ENCODE measurements at places on chromosomes 5 and 9.

- no peak for DNase-seq
These were observed 80.7 kb downstream of the PTPDC1 start for GRCh38 chr9:94164806-94165549.

DNA sequence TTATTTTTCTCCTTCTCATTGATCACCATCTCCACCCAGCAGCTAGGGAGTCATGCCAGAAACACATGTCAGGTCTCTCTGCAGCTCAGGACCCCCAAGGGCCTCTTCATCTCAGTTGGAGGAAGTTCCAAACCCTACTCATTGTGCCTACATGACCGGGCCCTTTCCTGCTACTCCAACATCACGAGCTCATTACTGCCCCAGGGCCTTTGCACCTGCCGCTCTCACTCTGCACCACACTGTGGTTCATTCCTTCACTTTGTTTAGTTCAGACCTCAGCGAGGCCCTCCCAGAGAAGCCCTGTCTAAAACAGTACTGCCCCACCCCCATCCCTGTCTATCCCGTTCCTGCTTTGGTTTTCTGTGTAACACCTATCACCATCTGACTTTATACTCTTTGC is 22.1 kb upstream of the AKNA start:
- DNase-seq: no peak

- DNase-seq: no peak
These were observed 2.9 kb downstream of the B4GALT1 start for GRCh38 chr9:33164138-33164809.

DNA sequence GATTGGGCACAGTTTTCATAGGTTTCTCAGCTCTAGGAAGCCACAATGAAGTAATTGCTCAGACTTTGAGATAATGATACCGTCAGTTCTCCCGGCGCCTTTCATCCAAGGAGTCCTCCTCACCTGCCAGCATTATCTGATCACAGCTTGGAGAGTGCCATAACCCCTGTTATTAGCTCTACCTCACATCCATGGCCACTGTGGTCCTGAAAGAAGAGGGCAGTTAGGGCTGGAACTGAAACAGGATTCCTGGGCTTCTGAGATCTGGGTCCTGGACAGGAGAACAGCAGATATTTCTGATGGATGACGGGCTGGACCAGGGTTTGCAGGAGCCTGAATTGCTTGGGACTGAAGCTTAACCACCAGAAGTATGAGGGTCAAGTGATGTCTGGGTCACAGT is 13.5 kb downstream of the RGS3 start:
- no peak for DNase-seq

GRCh38 chr5:96823900-96824380 is 16.2 kb upstream of the ERAP1 start:
- no peak for DNase-seq

GRCh38 chr5:169657127-169657526 is 20.1 kb downstream of the DOCK2 start:
- no peak for DNase-seq

DNA sequence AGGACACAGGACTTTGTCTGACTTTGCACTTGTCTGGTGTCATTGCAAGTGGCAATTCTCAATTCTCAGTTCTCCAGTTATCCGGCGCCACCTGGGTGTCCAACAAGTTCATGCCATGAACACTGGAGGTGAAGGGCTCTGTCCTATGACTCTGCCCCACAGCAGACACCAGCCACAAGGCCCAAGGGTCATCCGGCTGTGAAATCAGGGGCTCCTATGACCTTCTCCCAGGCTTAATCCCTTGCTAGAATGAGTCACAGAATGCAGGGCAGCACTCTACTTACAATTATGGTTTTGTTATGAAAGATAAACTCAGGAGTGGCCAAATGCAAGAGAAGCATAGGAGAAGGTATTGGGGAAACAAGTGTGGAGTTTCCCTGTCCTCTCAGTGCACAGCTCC is 392.0 kb downstream of the GADD45G start:
- DNase-seq: no peak

DNA sequence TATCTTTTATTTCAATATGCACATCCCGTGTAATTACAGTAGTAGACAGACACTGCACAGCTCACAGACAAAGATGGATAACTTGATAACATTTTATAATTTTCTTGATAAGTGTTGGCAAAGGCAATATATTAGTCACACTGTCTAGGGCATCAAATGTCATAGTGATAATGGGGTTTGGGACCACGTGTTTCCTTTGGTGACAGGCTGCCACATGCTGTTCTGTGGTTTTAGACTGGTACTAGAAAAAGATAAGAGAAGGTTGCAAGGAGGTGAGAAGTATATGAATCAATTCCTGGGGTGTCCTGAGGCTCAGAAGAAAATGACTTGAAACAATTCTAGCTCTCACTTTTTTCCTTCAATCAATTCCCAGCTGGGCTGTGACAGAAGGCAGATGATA is 258.8 kb upstream of the CHD1 start:
- DNase-seq: no peak

- no peak for DNase-seq
These were observed 70.8 kb upstream of the STARD4 start for GRCh38 chr5:111582993-111583601.

DNA sequence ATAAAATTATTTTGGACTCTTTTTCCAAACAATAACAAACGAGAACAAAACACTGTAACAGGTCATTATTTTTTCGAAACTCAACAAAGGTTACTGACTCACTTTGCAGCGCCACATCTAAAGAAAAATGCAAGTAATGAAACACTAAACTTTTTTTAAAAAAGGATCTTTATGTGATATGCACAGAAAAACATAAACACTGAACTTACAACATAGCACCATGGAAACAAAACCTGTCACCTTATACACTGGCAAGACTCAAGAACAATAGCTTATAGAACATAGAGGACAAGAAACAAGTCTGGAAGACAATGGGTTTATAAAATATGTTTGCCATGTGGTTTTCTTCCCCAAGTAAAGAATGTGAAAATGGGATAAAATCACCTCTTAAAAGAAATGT is 85.2 kb downstream of the AUH start:
- no peak for DNase-seq

DNA sequence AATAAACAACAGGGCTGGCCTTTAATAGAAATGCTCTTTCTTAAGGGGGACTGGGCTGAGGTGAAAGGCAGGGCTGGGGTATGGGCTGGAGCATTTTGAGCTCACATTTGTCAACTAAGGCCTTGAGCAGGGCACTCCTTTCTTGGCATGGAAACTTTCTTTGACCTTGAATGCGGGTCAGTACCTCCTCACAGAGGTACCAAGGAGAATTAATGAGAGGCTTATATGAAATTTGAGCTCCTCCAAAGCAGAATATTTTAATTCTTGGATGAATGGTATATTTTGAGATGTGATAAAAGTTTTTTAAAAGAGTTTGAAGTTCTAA is 3.1 kb downstream of the CYSTM1 start:
- DNase-seq: no peak

DNA sequence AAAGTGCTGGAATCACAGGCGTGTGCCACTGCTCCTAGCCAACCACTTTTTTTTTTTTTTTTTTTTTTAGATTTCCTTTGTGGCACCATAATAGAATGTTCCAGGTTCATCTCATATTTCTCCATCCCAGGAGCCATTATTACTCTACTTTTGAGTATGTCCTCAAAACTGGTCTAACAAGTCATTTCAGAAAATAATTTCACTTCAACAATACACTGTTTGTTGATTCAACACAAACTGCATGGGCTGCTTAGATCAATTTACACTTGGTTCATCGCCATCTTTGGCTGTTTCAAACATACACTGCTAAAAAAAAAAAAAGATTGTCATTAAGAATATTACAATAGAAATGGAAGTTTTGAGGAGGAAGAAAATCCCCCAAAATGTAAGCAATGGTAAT is 57.9 kb downstream of the CSNK1A1 start:
- DNase-seq: no peak

GRCh38 chr9:35808433-35808832 is 3.6 kb downstream of the SPAG8 start:
- DNase-seq: no peak

GRCh38 chr5:154776167-154776566 is 21.0 kb downstream of the LARP1 start:
- no peak for DNase-seq

DNA sequence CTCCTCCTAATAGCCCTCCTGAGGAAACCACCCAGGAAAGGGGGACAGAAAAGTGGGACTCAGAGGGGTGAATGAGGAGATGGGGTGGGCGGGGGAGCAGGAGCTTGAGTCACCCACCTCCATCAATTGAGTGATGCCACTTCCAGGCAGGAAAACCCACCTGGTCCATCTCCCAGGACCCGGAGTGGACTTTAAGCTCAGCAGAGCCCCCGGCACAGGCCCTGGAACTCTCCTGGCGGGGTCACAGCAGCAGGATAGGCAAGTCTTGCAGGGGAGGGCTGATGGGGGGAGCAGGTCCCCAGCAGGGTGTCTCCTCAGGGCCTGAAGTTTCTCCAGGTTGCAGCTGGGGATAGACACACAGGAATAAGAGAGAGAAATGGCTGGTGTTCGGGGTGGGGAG is 40.8 kb downstream of the LHX2 start:
- no peak for DNase-seq

DNA sequence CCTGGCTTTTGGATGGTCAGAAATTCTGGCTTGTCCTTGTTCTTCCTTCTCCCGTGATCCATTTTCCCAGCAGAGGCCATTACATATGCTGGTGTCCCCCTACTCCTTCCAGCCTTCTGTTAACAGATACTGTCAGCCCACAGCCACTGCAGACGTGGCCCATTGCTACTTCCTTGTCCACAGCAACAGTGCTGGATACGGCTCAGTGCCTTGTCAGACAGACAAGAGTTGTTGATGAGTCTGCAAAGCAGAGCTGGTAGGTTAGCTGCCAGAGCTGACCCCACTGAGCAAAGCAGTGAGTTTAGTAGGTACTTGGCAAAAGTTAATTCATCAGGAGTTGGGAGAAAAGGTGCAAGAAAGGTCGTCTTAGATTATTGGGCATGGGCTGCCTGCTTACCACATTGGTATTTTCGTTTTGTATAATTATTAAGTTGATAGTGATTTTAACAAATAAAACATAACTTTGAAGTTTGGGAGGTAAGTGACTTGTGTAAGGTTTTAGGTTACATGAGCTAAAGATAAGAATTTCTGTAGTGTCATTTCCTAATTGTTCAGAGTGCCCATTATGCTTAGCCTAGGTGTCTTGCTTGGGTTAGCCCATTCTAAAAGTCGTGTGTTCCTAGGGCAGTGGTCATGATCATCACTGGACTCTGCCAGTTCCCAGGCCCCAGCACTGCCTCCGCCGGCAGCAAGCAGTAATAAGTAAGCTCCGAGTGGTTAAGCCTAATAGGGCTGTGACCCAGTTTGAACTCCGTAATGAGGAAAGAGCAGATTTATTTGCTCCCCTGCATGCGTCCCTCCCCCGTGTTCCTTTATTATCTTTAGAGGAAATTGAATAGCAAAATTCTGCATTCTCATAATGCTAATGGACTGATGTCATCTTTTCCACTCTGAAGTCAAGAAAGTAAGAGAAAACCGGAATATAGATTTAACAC is 292.0 kb downstream of the FANCC start:
- DNase-seq: no peak

DNA sequence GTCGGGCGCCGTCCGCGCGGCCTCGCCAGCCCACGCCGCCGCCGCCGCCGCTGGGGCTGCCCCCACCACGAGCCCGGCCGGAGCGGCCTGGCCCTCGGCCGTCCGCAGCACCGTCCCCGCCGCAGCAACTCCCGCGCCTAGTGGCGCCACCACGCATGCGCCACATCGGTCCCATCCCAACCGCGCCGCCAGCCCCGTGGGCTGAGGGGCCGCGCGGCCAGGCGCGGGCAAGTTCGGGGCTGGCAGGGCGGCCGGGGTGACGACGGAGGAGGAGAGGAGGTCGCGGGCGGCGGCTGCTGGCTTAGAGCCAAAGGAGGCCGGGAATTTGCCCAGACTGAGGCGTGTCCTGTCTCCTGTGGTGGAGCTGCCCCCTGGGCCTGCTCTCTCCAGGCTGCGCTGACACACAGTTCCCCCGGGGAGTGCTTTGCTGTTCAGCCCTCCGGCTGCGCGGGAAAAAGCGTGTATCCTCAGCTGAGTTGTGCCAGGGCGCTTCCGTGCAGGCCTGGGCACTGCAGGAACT is at the start of gene TUSC1:
Gene TUSC1, minus strand, starts transcription at position 298 of the 520 bp plus-strand sequence. Its CDS starts 132 bp downstream, at position 166.
- DNase-seq: no peak

DNA sequence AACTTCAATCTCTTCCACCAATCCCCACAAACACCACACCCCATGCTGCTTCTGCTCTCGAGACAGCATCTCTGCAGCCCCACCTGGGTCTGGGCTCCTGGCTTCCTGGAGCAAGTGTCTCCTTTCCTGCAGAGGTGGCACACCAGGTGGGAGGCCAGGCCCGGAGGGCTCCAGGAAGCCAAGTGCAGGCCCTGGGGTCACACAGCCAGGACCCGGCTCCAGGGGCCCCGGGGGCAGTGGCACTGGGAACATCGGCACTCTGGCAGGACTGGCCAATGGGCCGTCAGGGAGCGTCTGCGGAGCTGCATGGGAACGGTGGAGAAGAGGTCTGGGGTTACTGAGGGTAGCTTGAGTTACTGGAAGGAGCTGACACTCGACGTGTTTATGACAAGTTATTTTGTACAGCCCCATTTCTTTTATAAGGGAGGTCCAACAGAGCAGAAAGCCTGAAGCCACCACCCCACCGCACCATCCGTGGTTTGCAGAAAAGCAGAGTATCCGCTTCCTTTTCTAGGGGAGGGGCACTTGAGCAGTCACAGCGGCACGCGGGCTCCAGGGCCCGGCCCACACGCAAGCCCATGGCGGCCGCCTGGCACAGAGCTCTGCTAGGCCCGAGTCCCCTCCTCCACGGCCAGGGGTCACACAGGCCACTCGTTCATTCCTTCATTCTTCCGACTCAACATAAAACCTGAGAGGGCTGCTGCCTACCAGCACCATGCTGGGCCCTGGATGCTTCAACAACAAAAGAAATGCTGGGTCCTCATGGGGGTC is 14.6 kb upstream of the INPP5E start:
- no peak for DNase-seq

- no peak for DNase-seq
These were observed 101.3 kb downstream of the NUDT12 start for GRCh38 chr5:103461243-103461642.

GRCh38 chr5:4028384-4028783 is 432.8 kb downstream of the IRX1 start:
- no peak for DNase-seq

DNA sequence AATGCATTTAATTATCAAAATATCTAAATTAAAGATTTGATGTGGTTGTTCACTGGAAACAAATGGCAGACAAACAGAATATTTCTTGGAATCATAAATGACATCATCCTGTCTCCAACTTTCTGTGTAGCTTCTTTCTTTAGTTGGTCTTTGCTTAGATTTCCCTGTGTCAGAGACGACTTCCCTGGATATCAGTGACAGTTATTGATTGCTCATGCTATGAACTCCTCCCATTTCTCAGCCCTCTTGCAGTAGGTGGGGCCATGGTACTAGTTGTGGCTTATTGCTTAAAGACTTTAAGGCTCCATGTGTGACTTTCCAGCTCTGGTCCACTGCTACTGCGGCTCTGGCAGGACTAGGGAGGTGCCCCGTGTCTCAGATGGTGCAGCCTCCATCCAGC is 592.6 kb downstream of the MTRR start:
- DNase-seq: no peak

- no peak for DNase-seq
These were observed 72.5 kb upstream of the CACNA1B start for GRCh38 chr9:137804908-137805630.
